ENCODE measurements at places on chromosomes 2 and 18.

GRCh38 chr2:224217962-224218347 lies 178.9 kb upstream of the SERPINE2 start:
- H3K4me3 ChIP-seq: no peak overlapping the region
- no peaks in the 10 kb centered on the region for H3K27me3 ChIP-seq
- H3K4me1 ChIP-seq: peaks cover 38% of the 10 kb centered on the region
- peak overlapping the region; percentile 21 for H3K27ac ChIP-seq

GRCh38 chr2:109046925-109047508 lies 58.0 kb upstream of the EDAR start:
- no peak for DNase-seq
- no peak overlapping the region for H3K27ac ChIP-seq
- H3K4me1 ChIP-seq: no peaks in the 10 kb centered on the region
- peaks cover 55% of the 10 kb centered on the region for H3K27me3 ChIP-seq
- no peaks in the 10 kb centered on the region for H3K36me3 ChIP-seq

- DNase-seq: peak; percentile 29
- H3K36me3 ChIP-seq: no peaks in the 10 kb centered on the region
- no peaks in the 10 kb centered on the region for H3K27me3 ChIP-seq
- no peak overlapping the region for H3K4me3 ChIP-seq
- H3K27ac ChIP-seq: no peak overlapping the region
These were observed 153.6 kb downstream of the COL4A4 start for GRCh38 chr2:227010433-227010832.

- no peaks in the 10 kb centered on the region for H3K27me3 ChIP-seq
- H3K36me3 ChIP-seq: no peaks in the 10 kb centered on the region
- H3K4me1 ChIP-seq: peaks cover 25% of the 10 kb centered on the region
- DNase-seq: peak; percentile 59
- no peak overlapping the region for H3K27ac ChIP-seq
These were observed 14.4 kb upstream of the PTMA start for GRCh38 chr2:231693956-231694355.

- peak; percentile 14 for DNase-seq
- H3K4me3 ChIP-seq: no peak overlapping the region
- H3K27ac ChIP-seq: no peak overlapping the region
These were observed 18.6 kb upstream of the AP1S3 start for GRCh38 chr2:223856021-223856420.

DNA sequence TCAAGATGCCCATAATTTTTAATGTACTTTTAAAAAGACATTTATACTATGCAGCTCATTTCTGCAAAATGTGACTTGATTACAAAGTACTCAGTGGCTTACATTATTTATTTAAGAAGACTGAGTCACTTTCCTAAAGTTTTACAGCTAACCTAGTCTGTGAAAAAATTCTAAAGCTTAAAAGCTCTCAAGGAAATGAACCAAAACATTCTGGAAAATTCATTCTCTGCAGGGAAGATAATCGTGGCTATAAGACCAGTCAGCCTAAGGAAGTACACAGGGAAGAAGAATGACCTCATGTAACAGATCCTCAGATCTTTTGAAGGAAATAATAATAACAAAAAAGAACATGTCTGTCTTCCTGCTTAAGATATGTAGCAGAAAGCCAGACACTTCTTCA lies 232.1 kb upstream of the STK17B start:
- no peaks in the 10 kb centered on the region for H3K36me3 ChIP-seq
- peak; percentile 65 for DNase-seq
- peak overlapping the region; percentile 58 for H3K27ac ChIP-seq
- H3K27me3 ChIP-seq: no peaks in the 10 kb centered on the region
- no peak overlapping the region for H3K4me3 ChIP-seq
- peaks cover 46% of the 10 kb centered on the region for H3K4me1 ChIP-seq

GRCh38 chr2:218892693-218893348 lies 12.2 kb downstream of the WNT10A start:
- no peaks in the 10 kb centered on the region for H3K36me3 ChIP-seq
- H3K4me1 ChIP-seq: no peaks in the 10 kb centered on the region
- H3K27ac ChIP-seq: no peak overlapping the region
- peaks cover 30% of the 10 kb centered on the region for H3K27me3 ChIP-seq
- DNase-seq: peak; percentile 76

GRCh38 chr18:70489986-70490933 lies 201.4 kb downstream of the SOCS6 start:
- DNase-seq: peak; percentile 91
- H3K4me3 ChIP-seq: peak overlapping the region; percentile 73
- peak overlapping the region; percentile 71 for H3K27ac ChIP-seq
- peaks cover 11% of the 10 kb centered on the region for H3K4me1 ChIP-seq

- H3K4me3 ChIP-seq: no peak overlapping the region
- no peak overlapping the region for H3K27ac ChIP-seq
- no peaks in the 10 kb centered on the region for H3K27me3 ChIP-seq
These were observed 129.2 kb downstream of the AQP4 start for GRCh38 chr18:26736301-26736700.

DNA sequence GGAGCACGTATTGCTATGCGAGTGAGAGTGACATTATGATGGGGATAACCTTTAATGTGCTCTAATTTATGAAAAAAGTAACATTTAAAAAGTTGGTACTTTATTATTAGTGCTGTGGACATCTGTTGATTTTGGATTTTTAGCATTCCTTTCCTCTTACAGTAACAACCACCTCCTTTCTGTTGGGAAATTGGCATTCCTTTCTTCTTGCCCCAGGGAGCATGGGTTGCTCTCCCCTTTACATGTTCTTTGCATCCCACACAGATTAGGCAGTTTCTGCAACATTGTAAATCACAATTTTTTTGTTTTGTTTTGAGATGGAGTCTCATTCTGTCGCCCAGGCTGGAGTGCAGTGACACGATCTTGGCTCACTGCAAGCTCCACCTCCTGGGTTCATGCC lies 300.2 kb downstream of the LPIN1 start:
- no peaks in the 10 kb centered on the region for H3K27me3 ChIP-seq
- peak; percentile 53 for DNase-seq
- H3K4me3 ChIP-seq: peak overlapping the region; percentile 39
- H3K27ac ChIP-seq: no peak overlapping the region
- peaks cover 30% of the 10 kb centered on the region for H3K4me1 ChIP-seq

- H3K4me1 ChIP-seq: peaks cover 43% of the 10 kb centered on the region
- peak overlapping the region; percentile 20 for H3K4me3 ChIP-seq
- no peaks in the 10 kb centered on the region for H3K36me3 ChIP-seq
- peak overlapping the region; percentile 28 for H3K27ac ChIP-seq
These were observed 48.9 kb upstream of the ITGAV start for GRCh38 chr2:186540941-186541340.

DNA sequence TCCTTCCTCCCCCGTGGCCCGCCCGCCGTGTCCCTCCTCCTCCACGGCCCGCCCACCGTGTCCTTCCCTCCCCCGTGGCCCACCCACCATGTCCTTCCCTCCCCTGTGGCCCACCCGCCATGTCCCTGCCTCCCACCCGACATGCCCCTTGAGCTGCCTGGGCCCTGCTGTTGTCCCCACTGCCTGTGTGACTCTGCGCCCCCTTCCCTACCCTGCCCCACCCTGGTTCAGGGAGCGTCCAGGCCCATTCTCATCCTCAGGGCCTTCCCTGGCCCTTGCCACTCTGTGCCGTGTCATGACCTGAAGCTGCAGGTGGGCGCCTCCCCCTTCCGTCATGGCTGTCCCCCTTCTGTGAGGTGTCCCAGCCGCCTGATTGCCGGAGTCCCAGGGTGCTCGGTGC lies 20.7 kb downstream of the D2HGDH start:
- H3K27me3 ChIP-seq: no peaks in the 10 kb centered on the region
- no peaks in the 10 kb centered on the region for H3K4me1 ChIP-seq
- peaks cover 10% of the 10 kb centered on the region for H3K36me3 ChIP-seq
- H3K4me3 ChIP-seq: no peak overlapping the region
- DNase-seq: no peak

DNA sequence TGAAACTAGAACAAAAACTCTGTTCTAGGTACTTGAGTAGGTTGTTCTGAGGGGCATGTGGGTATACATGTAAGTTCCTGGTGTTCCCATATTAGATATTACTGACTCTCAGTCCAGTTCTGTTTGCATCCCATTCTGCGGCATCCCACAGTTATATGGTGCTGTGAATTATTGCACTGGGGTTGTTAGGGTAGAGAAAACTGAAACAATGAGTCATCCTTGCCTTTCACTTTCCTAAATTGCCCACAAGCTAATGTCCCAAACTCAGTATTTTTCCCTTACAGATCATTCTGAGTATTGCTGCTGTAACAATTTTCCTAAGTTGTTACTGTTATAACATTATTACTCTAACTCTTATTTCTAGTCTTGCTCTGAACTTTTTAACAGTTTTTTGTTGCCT lies 3.0 kb downstream of the WDR75 start:
- H3K4me3 ChIP-seq: no peak overlapping the region
- H3K36me3 ChIP-seq: peaks cover 15% of the 10 kb centered on the region

GRCh38 chr2:9168821-9169221 lies 37.8 kb upstream of the ASAP2 start:
- H3K27ac ChIP-seq: no peak overlapping the region
- H3K4me3 ChIP-seq: no peak overlapping the region
- H3K4me1 ChIP-seq: peaks cover 4% of the 10 kb centered on the region
- no peak for DNase-seq
- H3K36me3 ChIP-seq: no peaks in the 10 kb centered on the region

- H3K36me3 ChIP-seq: no peaks in the 10 kb centered on the region
- no peak overlapping the region for H3K4me3 ChIP-seq
- H3K27ac ChIP-seq: no peak overlapping the region
- no peaks in the 10 kb centered on the region for H3K4me1 ChIP-seq
These were observed 302.0 kb downstream of the PIEZO2 start for GRCh38 chr18:10847408-10847790.

DNA sequence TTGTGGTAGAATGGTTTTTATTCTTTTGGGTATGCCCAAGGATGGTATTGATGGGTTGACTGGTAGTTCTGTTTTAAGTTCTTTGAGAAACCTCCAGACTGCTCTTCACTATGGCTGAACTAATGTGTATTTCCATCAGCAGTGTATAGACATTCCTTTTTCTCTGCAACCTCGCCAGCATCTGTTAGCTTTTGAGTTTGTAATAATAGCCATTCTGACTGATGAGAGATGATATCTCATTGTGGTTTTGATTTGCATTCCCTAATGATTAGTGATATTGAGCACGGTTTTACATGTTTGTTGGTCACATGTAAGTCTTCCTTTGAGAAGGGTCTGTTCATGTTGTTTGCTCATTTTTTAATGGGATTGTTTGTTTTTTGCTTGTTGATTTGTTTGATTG lies 1348.7 kb upstream of the NXPH2 start:
- H3K4me1 ChIP-seq: no peaks in the 10 kb centered on the region
- no peaks in the 10 kb centered on the region for H3K27me3 ChIP-seq
- H3K4me3 ChIP-seq: no peak overlapping the region
- H3K27ac ChIP-seq: no peak overlapping the region

DNA sequence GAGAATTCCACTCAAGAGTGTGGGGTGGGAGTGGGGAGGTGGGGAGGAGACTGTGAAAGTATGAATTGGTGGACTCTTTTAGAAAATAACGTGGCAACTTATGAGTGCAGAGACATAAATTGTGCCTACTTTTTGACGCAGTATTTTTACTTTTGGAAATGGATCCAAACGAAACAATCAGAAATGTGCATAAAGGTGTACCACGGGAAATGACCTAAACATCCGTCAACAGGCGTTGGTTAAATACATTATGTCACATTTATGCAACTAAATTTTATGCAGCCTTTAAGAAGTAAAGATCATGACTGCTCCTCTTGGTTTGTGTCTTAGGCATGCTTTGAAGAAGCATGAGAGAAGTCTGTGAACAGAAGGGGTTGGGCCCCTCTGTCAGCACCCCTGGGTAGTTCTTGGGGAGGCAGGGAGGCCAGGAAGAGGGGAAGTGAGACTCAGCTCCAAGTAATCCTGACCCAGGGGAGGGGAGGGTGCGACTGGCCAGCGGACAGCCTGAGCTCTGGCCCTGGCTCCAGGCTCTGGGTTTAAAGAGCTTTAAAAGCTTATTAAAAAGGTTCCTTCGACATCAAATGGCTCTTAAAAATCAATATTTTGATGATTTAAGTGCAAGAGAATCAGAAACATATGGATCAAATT lies 126.4 kb upstream of the HAAO start:
- peak; percentile 36 for DNase-seq
- H3K4me3 ChIP-seq: no peak overlapping the region

- H3K4me1 ChIP-seq: peaks cover 12% of the 10 kb centered on the region
- DNase-seq: peak; percentile 39
- H3K4me3 ChIP-seq: no peak overlapping the region
- H3K27ac ChIP-seq: no peak overlapping the region
- H3K36me3 ChIP-seq: no peaks in the 10 kb centered on the region
- no peaks in the 10 kb centered on the region for H3K27me3 ChIP-seq
These were observed 233.3 kb downstream of the MBD2 start for GRCh38 chr18:53991202-53991601.

DNA sequence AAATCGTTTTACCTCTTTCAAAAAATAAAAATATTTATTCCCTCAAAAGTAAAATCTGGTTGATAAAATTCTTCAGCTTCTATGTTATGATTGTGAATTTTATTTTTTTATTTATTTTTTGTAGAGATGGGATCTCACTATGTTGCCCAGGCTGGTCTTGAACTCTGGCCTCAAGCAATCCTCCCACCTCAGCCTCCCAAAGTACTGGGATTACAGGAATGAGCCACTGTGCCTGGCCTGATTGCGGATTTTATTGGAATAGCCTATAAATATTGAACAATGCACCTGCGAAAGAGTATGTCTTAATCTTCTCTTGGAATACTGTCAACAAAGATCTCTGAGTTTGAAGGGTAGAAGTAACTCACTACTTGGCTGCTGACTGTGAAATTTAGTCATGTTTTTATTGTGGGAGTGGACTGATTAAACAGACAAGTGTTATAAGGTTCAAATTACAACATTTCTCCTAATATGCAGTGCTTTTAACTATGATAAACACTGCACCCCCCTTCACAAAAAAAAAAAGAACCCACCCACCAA lies 138.0 kb downstream of the AFF3 start:
- DNase-seq: no peak
- H3K4me1 ChIP-seq: peaks cover 12% of the 10 kb centered on the region
- H3K27ac ChIP-seq: no peak overlapping the region

GRCh38 chr18:48066225-48066652 lies 135.8 kb upstream of the SMAD2 start:
- H3K4me3 ChIP-seq: no peak overlapping the region
- no peak for DNase-seq
- no peaks in the 10 kb centered on the region for H3K4me1 ChIP-seq
- no peaks in the 10 kb centered on the region for H3K36me3 ChIP-seq

DNA sequence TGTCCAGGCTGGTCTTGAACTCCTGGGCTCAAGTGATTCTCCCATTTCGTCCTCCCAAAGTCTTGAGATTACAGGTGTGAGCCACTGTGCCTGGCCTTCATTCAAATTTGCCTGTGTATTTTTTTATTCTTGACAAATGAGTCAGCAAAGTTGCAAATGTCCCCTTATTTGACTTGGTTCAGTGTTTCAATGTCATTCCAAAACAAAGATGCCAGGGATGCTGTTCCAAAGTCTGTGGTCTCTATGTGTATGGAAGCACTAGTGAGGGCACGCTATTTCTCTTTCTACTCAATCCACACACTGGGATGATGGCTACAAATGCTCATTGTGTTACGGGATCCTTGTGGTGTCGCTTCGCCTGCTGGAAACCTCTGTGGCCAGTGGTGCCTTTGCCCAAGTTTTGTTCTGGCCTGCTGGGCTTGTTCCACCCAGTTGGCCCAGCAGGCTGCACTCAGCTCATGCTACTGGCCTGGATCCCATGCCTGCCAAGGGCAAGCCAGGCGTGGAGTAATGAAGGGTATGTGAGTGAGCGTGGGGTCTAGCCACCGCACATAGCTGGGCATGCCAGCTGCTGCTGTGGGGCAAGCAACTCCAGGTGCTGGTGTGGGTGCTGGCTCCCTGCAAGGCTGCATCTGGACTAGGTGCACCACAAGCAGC lies 35.6 kb downstream of the FBXO48 start:
- no peak for DNase-seq
- no peak overlapping the region for H3K27ac ChIP-seq
- 0 out of 2 replicates have a peak, but pooled peaks cover 5% of the 10 kb centered on the region for H3K27me3 ChIP-seq
- H3K4me1 ChIP-seq: no peaks in the 10 kb centered on the region
- H3K4me3 ChIP-seq: no peak overlapping the region
- H3K36me3 ChIP-seq: no peaks in the 10 kb centered on the region
